Activated CD4-positive, alpha-beta T cell treated with anti-CD3 and anti-CD28 coated beads, Interleukin-2, Interleukin-6, amounts not matched to agents 100 ng/mL and 50 ng/mL, durations not matched to agents 16 hours and 8 hours (primary cell): ENCODE measurements at places on chromosomes 5 and 9.

GRCh38 chr5:139132515-139132914 lies 65.7 kb downstream of the SIL1 start:
- no peak for DNase-seq

DNA sequence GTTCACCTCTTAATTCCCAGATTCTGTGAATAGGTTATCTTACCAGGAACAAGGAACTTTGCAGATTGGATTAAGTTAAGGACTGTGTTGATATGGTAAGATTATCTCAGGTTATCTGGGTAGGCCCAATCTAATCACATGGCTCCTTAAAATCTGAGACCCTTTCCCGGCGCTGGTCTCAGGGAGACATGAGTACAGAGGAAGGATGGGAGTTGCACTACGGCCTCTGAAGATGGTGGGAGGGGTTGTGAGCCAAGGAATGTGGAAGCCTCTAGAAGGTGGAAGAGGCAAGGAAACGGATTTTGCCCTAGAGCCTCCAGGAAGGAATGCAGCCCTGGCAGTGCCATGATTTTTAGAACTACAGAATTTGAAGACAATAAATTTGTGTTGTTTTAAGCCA lies 95.1 kb downstream of the AK8 start:
- no peak for DNase-seq

- no peak for DNase-seq
Measured at GRCh38 chr9:83281306-83282255, 218.6 kb upstream of the RASEF start.

DNA sequence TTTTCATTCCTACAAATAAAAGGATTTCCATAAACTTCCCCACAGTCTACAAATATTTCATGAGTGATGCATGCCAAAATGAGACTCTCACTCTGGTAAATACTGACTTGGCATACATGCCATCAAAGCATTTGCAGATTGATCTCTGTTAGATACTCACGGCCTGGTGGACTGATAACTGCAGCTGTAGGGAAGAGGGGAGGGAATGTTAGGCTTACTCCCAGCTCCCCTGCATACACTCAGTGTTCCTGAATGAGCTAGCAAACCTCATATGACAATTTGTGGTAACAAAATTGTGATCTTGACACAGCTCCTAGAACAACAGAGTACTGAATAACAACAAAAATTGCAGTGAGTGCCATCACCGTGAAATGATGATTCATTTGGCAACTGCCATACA lies 435.3 kb downstream of the NR2F1-AS1 start:
- DNase-seq: no peak

DNA sequence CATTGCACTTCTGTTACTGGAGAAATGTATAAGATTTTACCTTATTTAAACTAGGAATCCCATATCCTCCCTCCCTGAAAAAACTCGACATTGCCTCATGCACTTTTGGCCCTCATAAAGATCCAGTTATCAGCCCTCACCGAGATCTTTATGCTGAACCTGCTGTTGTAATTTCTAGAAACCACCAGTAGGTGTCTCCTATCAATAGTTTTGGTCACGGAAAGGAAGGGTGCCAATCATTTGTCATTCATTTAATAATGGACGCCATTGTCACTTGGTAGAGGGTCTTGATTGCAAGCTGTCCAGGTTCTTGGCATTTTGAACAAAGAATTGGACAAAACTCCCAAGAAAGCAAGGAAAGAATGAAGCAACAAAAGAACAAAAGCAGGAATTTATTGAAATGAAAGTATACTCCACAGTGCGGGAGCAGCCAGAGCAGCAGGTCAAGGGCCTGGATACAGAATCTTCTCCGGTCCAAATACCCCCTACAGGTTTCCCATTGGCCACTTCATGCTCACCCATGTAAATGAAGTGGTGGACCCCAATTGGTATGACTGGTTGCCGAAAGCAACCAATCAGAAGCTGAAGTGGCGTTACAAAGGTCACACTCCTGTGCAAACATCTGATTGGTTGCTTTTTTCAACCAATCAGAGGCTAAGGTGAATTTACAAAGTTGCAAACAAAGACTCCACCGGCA lies 524.3 kb downstream of the PSAT1 start:
- DNase-seq: peak; percentile 44

GRCh38 chr9:134629586-134630392 lies 11.8 kb upstream of the COL5A1 start:
- no peak for DNase-seq

- peak; percentile 49 for DNase-seq
Measured at GRCh38 chr9:84294241-84294950, 46.2 kb downstream of the SLC28A3 start.

DNA sequence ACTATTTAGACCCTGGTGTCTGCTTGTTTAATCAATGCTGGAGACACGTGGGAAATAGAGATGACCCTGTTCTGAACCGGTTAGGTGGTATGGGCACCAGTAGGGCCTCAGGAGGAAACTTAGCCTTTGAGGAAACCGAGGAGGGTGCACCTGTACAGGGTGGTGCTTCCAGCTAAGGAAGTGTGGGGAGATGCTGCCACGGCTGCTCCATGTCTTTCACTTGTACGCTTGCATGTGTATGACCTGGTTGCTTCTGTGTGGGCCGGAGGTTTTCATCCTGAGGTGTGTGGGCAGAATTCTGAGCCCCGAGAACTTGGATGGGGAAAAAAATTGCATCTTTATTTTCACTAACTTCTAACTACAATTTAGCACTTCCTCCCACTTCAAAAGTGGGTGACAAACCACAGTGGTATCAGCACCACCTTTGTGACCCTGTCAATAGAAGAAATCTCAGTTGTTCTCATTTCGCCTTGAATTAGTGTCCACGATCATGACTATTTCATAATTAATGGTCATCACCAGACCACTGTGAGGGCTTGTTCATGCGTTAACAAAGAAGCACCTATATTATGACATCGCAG lies 99.8 kb upstream of the SPATA31C2 start:
- DNase-seq: no peak
